ENCODE measurements at places on chromosomes 2 and 18.

DNA sequence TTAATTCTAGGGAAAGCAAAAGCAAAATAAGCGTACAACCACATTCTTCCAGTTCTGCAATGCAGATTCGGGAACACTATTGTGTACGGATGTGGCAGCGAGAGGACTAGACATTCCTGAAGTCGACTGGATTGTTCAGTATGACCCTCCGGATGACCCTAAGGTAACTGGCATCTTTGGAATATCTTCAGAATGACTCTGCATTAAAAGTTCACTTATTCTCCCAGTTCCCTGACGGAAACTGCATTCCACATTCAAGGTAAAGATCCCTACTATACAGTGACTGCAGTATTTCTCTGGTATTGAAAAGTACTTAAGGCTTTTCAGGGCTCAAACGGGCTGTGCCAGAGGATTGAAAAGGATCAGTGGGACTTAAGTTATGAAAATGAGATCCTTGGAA lies 10.9 kb downstream of the DDX18 start:
- DNase-seq, result no peak

DNA sequence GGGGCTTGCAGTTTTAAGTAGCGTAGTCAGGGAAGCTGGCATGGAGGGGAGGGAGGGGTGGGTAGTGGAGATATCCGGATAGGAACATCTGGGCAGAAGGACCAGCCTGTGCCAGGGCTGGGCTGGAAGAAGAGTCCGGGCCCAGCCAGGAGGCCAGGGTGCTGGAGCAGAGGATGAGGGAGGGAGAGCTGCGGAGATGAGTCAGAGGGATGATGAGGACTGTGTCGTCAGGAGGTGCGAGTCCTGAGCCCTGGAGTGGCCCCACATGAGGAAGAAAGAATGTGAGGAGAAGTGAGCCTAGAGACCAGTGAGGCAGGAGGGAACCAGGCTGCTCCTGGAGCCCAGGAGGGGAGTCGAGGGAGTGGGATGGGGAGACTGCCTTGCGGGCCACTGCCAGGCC lies 82.4 kb downstream of the CTIF start:
- no peak for DNase-seq

- DNase-seq, result no peak
Observed at GRCh38 chr2:233003658-233004555, 9.1 kb downstream of the NGEF start.

DNA sequence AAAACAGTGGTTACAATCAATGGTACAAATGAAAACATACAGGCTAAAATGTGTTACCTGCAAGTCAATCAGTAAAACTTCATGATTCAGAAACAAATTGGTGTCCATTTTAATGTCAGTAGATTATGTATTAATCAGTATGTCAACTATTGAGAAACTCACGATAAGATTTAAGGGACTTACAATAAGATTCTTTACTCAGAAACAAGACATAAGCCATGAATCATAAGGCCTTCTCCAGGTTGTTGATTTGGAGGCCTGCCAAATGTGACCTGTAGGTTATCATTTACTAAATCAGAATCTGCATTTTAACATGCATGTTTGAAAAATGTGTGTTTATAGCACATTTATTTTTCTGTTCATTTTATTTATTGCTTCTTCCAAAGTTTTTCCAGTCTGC lies 623.1 kb downstream of the CCDC85A start:
- DNase-seq, result no peak

GRCh38 chr2:191032588-191033429 lies 18.8 kb upstream of the STAT1 start:
- DNase-seq, result no peak

GRCh38 chr2:235267251-235267650 lies 226.6 kb upstream of the AGAP1 start:
- no peak for DNase-seq

- DNase-seq, result no peak
Observed at GRCh38 chr2:240672076-240672700, 10.5 kb downstream of the AQP12B start.

DNA sequence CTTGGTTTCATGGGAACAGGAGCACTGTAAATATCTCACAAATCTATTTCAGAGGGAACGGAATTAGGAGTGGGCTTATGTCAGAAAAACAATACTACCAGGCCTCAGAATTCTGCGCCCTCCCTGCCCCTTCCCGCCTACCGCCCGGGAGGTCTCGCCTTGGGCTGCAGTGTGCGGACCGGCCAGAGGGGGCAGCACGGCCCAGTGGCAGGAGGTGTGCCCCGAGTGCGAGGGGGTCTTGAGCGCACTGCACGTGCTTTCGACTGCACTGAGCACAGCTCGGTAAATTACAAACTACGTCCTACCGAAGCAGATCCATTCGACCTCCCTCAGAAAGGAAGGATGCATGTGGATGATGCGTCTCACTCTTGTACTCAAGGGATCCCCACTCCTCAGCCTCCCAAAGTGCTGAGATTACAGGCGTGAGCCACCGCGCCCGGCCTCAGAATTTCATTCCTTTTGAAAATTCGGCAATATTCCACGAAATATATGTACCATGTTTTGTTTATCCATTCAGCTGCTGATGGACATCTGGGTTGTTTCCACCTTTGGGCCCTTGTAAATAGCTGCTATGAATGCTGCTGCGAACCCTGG lies 297.0 kb downstream of the BCL2 start:
- no peak for DNase-seq

DNA sequence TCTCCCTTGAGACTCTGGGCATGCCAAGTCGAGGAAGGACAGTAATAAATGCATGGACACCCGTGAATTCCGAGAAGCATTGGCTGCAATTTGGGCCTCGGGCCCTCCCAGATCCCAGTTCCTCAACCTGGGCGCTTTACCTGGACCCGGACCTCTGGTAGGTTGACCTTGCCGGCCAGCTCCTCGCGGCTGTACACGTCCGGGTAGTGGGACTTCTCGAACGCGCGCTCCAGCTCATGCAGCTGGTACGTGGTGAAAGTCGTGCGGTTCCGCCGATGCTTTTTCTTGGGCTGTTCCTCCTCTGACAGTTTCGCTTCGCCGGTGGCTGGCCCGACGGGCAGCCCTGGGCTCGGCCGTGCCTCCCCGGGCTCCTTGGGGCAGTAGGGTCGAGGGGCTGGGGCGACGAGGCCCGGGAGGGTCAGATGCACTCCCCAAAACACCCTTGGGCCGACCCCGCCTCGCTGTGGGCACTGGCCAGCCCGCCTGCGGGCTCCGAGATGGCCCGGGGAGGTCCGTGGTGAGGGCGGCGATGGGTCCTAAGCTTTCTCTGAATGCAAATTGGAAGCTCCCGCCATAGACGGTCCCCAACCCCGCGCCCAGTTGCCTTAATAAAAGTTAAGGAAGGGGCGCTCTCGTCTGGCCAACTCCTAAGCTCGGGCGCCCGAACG lies 899 bp downstream of the RAX start:
- no peak for DNase-seq

- DNase-seq, result no peak
Observed at GRCh38 chr2:20737505-20737904, 70.6 kb downstream of the GDF7 start.

DNA sequence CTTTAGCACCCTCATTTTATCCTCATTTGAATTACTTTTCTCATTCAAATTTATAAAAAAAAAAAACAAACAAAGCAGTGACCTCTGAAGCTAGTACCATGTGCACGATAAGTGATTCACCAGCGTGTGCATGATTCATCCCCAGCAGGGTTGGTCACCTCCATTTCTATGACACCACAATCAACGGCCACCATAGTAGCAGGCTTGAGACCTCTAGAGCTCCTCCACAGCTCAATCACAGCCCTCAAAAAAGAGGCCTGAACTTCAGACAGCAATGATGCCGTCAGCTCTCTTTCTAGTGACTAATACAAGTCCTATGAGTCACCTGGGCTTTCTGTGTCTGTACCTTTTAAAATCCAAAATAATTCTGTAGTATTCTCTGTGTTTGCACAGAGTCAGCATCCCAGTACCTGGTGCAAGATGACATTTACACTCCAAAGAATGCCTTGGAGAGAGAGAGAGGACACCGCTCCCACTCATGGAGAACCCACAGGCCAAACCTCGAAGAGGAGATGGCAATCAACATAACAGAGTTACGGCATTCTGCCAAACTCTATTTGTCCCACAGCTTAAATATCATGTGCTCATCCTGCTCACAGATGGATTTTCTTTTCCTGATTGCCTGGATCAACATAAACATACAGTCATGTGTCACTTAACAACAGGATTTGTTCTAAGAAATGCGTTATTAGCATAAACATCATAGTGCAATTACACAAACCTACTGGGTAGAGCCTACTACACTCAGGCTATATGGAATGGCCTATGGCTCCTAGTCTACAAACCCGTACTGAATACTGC lies 58.7 kb downstream of the L3MBTL4 start:
- DNase-seq, result no peak

- no peak for DNase-seq
Observed at GRCh38 chr2:102059151-102059550, 67.4 kb downstream of the IL1R2 start.

- DNase-seq, result peak; percentile 38
Observed at GRCh38 chr2:32553829-32554432, 73.9 kb upstream of the TTC27 start.

GRCh38 chr2:99430614-99431291 lies 59.1 kb downstream of the REV1 start:
- DNase-seq, result peak; percentile 27

GRCh38 chr2:172333235-172333977 lies 94.0 kb upstream of the ITGA6 start:
- peak; percentile 10 for DNase-seq

- DNase-seq, result no peak
Observed at GRCh38 chr2:64268330-64269048, 124.3 kb upstream of the PELI1 start.

DNA sequence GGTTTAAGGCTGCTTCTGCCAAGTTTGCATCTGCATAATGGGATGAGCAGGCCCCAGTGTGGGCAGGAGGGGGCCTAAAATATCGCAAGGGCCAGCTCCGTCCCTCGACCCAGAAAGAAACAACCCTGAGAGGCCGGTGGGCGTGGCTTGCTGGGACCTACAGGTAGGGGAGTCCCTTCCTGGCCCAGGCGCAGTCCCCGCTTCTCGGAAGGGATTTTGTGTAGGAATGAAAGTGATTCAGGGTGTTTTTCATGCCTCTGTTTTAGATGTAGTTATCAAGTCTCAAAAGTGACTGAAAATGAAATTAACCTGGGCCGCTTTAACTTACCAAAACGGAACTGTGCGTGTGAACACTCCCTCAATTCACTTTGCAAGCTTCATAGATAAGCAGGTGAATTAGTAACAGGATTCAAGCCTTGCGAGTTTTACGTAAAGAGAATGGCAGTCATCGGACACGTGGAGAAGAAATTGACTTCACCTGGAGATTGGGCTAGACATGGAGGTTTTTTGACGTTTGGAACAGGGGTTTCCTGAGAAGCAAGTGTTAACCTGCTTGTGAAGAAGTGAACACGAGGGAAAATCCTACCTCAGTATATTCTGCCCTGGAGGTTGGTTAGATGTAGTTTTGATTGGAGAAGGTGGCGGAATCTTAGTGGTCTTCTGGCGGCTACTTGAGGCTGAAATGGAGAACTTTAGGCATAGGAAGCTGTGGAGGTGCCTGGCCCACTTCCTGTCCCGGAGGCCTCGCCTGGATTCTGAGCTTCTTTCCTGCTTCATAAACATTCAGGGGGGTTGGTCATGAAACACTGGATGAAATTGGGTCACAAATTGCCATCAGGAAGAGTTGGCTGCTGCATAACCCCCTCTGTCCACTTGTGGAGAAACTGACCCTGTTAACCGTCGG lies 1.7 kb downstream of the NCK2 start:
- peak; percentile 60 for DNase-seq

GRCh38 chr18:35511833-35512232 lies 14.1 kb upstream of the INO80C start:
- DNase-seq, result no peak

DNA sequence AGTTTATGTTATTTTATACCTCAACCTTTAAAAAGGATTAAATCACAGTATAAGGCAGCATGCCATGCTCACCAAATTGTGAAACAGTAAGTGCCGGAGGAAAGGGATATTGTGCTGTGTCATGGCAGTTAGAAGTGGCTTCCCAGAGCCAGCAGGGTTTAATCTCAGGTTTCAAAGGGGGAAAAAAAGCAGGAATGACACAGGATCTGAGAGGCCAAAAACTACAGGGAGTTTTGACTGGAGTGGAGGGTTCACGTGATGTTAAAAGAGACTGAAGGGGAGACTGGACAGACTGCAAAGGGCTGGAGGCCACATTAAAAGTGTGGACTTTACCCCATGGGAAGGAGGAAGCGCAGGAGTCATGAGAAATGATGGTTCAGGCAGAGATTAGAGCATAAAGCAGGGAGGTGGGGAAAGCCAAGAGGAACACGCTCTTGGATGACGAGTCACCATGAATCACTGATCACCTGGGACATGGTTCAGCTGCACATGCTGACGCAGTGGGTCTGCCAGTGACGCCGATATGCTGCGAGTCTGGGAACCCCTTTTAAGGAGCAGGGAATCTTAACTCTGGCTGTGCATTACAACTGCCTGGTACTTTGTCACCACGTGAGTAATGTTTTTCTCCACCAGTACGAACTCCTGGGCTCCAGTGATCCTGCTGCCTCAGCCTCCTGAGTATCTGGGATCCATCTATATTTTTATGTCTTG lies 6.1 kb downstream of the CHMP1B start:
- DNase-seq, result no peak

DNA sequence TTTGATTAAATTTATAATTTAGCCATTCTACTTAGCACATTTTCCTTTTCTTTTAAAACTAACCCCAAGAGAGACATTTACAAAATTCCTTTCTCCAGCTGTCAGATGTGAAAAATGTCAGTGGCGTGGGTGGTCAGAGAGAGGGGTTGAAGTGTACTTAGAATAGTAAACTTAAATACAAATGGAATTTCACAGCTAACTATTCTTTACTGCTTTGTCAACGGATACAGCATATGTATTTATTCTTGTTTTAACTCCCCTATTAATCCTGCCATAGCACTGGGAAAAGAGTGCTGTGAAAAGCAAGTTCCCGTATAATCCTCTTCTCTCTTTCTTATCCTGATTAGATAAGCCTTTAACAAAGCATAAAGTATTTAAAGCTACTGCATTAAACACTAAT lies 191.4 kb upstream of the CHAC2 start:
- DNase-seq, result no peak

GRCh38 chr2:85888020-85888683 lies 638 bp downstream of the ST3GAL5 start:
- DNase-seq, result peak; percentile 35

- no peak for DNase-seq
Observed at GRCh38 chr2:19685731-19686130, 216.1 kb downstream of the TTC32 start.

GRCh38 chr2:117486081-117486480 lies 328.4 kb upstream of the DDX18 start:
- no peak for DNase-seq

DNA sequence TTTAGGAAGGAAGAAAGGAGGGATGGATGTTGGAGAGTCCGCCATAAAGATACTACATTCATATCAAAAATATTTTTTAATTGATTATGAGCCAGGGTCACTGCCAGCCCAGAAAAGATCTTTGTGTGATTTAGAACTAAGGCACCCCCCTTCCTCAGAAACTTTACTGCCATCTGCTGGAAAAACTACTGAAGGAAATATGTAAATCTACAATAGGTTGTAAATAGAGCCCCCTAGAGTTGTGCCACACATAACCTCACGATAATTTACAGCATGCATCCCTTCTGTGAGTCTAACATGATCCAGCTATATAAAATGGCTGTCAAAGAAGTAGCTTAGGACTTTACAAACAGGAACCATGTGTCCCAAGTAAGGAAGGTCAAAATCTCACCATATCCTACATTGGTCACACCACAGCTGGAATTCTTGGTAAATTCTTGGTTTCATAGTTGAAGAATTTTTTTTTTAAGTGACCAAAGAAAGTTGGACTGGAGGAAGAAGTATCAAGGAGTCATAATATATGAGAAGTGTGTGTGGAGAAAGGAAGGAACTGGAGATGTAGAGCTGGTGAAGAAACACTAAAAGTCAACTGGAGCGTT lies 152.5 kb downstream of the CYP26B1 start:
- peak; percentile 41 for DNase-seq
